ENCODE measurements at places on chromosomes 7 and 10. TPM values are rescaled to one million over a fixed set of nuclear protein-coding genes. Genes with fewer than 3 reads are reported as not detected.

DNA sequence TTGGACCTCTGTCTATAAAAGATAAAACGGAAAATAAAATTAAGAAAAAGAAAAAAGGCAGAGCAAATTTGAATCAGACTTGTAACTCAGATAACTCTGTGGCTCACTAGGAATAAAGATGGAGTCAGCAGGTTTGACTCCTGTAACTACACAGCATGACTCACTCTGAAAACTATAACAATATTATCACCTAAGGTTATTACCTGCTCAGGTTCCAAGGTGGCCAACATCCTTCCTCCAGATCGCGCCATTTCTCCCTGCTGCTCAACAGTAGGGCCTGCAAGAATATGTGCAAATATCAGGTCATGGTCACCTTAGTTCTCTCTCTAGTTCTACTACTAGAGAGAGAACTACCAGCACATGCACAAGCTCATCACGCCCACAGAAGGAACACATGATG lies 30.0 kb downstream of the ALDH18A1 start:
- no peak for DNase-seq

DNA sequence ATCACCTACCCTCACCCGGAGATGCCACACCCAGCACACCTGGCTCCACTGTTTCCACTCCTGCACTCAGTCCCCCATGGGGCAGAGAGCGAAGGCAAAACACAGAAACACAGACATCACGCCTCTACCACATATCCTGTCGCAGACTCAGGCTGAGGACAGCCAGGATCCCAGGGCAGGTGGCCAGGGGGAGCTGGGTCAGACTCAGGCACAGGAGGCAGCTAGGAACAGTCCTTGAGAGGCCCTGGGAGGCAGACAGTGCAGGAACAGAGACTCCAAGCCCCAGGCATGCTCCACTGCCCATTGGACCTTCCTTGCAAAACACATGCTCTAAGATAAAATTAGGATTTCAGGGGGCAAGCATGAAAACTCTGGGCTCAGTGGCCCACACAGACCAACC lies 154.4 kb upstream of the C7orf33 start:
- DNase-seq, result no peak

GRCh38 chr7:127738859-127739258 lies 86.9 kb downstream of the SND1 start:
- no peak for DNase-seq

GRCh38 chr10:93879273-93879672 lies 14.5 kb upstream of the SLC35G1 start:
- no peak for DNase-seq

DNA sequence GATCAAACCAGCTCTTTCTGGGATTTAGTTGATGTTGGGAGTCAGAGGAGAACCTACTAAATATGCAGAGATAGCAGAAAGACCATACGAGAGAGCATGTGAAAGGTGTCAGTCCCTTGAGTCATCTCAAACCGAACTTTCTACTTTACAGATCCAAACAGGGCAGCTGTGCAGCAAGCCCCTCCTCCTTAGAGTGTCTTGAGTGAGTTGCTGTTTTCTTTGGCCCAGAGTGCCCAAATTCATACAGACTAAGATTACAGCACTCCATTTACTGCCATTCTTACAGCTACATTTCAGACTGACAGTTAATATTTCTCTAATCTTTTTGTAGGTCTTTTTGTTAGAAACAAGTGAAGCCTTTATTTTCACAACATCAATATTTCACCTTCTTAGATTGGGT lies 53.4 kb downstream of the NRCAM start:
- no peak for DNase-seq

DNA sequence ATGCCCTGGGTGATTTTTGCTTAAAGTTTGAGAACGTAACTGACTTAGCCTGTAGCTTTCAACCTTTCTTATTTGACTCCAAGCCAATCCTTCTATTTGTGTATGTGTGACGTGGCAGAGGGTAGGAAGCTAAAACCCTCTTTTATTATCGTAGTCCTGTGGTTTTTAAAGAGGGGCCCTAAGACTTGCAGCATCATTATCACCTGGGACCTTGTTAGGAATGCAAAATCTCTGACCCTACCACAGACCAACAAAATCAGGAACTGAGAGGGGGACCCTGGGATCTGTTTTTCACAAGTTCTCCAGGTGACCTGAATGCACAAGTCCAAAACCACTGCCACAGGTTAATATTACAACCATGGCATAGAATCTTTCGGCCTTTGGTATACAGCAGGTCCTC lies 80.1 kb downstream of the OSBPL3 start:
- DNase-seq, result no peak

Gene C10orf105
- total RNA-seq, result under 0.01 TPM

Gene MTURN
- 388 TPM for total RNA-seq

Gene C10orf90
- 0.16 TPM for total RNA-seq

Gene BAIAP2L1
- 0.16 TPM for total RNA-seq
